Pulmonary artery endothelial cell (primary cell): ENCODE measurements at places on chromosomes 4 and X. TPM values are rescaled to one million over a fixed set of nuclear protein-coding genes. Genes with fewer than 3 reads are reported as not detected.

Gene CT55
- not detected in 2 replicates for total RNA-seq

DNA sequence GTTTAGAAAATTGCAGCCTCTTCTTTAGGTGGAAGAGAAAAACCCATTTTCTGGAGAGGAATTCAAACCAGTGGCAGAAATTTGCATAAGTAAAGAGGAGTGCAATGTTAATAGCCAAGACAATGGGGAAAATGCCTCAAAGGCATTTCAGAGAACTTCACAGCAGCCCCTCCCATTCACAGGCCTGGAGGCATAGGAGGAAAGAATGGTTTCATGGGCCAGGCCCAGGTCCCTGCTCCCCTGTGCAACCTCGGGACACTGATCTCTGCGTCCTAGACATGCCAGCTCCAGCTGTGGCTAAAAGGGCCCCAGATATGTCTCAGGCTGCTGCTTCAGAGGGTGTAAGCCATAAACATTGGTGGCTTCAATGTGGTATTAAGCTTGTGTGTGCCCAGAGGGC, 161.8 kb upstream of the CENPE start:
- DNase-seq = no peak

DNA sequence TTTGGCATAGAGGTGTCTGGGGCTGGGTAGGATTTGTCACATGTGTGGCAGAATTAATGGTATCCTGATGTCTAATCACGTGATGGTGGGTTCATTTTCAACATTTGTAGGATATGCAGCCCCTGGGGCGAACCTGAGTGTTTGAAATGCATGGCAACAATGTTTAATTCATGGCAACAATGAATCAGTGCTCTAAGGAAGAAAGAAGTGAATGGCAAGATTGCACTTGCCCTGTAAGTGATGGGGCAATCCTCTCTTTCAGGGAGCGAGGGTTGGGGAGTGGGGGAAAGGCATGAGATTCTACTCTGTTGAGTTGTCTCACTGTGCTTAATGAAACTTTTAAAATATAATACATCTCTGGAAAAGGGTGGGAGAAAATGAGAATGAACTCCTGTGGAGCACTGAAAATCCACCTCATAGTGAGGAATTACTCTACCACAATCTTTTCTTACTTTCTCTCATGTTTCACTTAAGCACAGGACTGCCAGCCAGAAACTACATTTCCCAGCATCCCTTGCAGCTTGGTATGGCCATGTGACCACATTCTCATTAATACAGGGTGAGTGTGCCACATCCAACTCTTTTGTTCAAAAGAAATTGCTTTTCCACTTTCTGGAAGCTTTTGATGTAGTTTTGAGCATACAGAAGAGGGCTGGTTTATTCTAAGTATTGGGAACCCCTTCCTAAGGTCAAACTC, 64.0 kb upstream of the PGM2 start:
- DNase-seq = no peak

- no peak for DNase-seq
Measured at GRCh38 chr4:184674011-184674410, 24.5 kb downstream of the PRIMPOL start.

DNA sequence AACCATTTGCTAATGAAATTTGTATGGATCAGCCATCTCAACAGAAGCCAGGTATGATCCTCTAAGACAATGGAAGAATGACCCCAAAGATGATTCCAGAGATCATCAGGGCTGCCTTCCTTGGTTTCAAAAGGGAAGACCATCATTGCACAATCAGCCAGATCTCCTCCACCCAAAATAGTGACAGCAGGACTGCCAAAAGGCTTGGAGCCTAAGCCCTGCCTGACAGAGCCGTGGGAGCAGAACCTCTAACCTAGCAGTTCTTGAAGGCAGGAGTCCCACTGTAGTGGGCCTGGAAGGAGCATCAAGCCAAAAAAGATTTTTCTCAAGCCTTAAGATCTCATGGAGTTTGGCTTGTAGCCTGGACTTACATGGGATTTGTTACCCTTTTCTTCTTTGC, 226.0 kb downstream of the RASL11B start:
- DNase-seq = no peak

DNA sequence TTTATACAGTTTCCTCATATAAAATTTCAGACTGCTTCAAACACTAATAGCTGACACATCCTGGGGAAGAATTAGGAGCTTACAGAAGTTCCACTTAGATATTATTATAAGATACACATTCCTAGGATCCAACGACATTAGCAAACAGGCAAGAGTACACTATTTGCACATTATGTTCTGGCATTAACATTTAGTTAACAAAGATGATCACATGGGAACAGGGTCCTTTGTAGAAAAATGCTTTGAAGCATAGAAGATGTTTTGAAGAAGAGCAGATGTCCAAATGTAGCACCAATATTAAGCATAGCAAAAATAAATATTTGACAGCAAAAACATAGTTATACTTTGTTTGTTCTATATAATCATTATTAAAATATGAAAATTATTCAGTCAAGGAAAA, 52.1 kb downstream of the BTC start:
- no peak for DNase-seq

- DNase-seq = peak; percentile 37
Measured at GRCh38 chr4:65943076-65943475, 272.8 kb upstream of the EPHA5 start.

Gene PCDH18
- 0.07 and 0.21 TPM in 2 replicates for total RNA-seq

DNA sequence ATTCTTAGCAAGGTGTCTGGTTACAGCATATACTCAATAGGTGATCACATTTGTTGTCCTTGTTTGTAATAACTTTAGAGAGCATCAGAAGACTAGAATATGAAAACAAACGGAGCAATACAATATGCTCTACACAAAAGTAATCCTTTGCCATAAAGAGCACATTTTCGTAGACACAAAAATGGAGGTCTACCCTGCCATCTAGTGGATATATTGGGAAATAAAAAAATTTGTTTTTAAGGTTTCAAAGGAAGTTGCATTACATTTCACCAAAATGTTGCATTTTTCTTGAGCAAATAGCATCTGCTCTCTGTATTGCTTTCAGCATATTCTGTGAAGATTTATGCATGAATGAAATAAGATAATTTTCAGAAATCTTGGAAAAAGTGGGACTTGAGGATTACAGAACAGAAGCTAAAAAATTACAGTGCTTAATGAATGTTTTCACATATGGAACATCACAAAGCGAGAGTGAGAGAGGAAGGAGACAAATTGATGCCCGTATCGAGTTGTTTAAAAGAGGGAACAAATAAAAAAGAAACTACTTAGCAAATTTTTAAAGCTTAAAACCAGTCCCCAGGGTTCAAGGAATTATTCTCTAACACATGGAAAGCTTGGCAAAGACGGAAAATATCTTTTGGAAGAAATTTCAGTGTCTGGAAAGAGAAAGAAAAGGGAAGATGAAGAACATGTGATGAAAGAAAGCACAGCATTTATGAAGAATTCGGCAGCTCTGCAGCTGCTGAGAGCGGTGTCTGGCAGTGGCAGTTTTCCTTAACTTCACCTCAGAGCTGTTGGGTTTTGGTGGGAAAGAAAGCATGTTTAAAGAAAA, 390.1 kb downstream of the ANKRD50 start:
- DNase-seq = no peak

GRCh38 chr4:124803641-124804040, 91.1 kb upstream of the ANKRD50 start:
- DNase-seq = peak; percentile 22

DNA sequence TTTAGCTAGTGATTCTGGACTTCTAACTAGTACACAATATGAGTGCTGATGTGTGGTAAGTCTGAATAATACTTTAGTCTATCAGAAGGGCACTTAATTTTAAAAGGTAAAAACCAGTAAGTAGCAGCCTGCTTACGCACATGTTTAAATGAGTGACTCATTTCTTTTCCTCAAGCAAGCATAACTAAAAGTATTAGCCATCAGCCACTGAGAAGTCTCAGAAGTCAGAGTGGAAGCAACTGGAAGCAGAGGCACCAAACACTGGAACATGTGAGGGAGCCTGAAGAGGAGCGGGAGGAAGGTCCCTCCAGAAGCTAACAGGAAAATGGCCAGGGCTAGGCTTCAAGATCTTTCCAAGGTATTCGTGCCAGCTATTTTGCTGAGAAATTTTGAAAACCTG, 257.7 kb downstream of the RAPGEF2 start:
- no peak for DNase-seq

DNA sequence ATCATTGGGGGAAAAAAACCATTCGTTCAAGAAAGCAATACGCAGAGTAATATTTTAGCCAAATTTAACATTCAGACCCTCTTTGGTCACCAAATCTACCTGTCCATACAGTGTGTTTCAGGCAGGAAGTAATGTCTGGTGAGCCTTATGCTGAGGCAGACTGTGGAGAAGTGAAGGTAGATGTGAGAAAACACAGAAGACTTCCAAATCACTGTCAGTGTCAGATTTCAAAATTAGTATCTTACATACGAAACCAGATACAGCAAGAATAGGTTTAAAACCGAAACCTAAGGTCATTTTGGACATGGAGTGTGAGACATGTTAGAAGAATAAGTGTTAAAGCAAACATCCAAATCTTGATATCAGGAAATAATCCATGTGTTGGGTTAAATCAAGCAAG, 664.5 kb upstream of the HTR2C start:
- DNase-seq = no peak

Gene MAGEB17
- total RNA-seq = not detected in 2 replicates

Gene CHRDL1
- total RNA-seq = not detected in 2 replicates

DNA sequence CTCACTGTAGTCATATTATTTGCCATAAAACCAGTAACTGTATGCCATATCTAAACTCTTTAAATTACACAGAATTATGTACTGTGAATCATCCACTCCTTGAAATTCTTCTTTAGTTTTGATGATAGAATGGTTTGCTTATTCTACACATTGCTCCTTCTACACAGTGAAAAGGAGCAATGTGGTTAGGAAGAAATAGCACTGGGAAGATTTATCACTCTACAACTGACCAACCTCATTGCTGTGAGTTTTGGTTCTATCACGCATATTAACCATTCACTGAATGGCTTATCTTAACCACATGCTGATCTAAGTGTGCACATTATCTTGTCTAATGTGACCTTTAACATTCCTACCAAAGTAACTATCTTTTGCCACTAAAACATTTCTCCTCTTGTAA, 415.7 kb upstream of the NDST4 start:
- DNase-seq = no peak

GRCh38 chr4:98515470-98515809, 143.0 kb downstream of the TSPAN5 start:
- DNase-seq = no peak

Gene KCNE5
- 0.11 and 0.13 TPM in 2 replicates for total RNA-seq

GRCh38 chr4:13344216-13344615, 139.9 kb downstream of the RAB28 start:
- DNase-seq = no peak

DNA sequence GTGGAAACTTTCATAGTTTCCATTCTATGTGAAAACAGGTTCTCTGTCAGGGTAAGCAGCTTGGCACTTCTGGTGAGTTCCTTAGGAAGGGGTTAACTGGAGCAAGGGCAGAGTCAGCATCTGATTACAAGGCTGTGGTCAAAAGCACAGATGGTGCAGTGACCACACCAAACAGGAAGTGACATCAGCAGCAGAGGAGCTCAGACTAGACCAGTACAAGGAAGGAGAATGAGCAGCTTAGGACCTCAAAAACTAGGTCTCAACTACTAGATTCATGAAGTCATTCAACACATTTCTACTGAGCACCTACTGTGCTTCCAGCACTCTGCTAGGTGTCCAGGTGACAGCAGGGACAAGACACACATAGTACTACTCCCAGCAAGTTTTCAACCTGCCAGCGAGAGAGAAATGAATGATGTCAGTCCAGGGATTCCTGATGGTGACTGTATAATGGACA, 130.2 kb downstream of the AMELX start:
- DNase-seq = peak; percentile 8

GRCh38 chr4:149409146-149409545, 406.5 kb downstream of the IQCM start:
- DNase-seq = no peak

DNA sequence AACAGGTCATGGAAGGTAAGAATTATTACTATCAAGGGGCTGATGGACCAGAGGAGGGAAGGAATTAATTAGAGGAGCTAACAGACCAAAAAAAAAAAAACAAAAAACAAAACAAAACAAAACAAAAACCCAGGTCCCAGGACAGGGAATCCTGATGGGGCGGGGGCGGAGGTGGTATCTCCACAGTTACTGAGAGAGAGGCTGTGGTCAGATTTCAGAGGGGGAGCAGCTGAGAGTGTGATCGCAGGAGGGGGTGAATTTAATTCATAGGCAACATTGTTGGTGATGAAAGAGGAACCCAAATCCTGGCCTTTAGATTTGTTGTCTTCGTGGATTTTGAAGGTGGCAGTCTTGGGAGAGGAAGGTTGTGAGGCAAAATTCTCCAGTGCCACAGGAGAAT, 389.4 kb downstream of the UNC5C start:
- no peak for DNase-seq

Gene TMPRSS11A
- total RNA-seq = not detected in 2 replicates

Gene SPARCL1
- under 0.01 and 0.88 TPM in 2 replicates for total RNA-seq

Gene PABPC1L2A
- total RNA-seq = not detected in 2 replicates

DNA sequence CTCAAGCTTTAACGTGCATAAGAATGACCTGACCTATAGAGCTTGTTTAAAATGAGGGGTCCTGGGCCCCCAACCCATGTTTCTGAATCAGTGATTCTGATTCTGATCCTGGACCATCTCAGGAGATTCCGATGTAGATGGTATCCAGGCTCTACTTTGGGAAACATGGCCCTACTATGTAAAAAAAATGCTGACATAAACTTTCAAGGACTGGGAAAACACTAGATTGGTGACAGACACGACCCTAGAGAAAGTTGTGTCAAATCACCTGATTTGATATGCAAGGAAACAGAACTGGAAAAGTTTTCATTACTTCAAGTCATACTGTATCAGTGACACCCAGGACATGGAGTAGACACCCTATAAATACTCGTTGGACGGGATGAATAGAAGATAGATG, 328.5 kb downstream of the HNRNPD start:
- no peak for DNase-seq

GRCh38 chr4:6470502-6471306, 1.7 kb downstream of the PPP2R2C start:
- DNase-seq = no peak

Gene P2RY10
- not detected in 2 replicates for total RNA-seq

- no peak for DNase-seq
Measured at GRCh38 chrX:99348256-99348655, 1061.8 kb downstream of the PCDH19 start.

GRCh38 chrX:136166221-136166855, 19.0 kb downstream of the FHL1 start:
- DNase-seq = no peak

Gene TMEM31
- not detected in 2 replicates for total RNA-seq
